ENCODE measurements at places on chromosomes 2 and 18.
A peak's percentile ranks its signal among the peaks of the same experiment; 100 is the strongest.

- peak; percentile 70 for DNase-seq
Measured at GRCh38 chr18:75208155-75208835, 644 bp downstream of the PTGR3 start.

DNA sequence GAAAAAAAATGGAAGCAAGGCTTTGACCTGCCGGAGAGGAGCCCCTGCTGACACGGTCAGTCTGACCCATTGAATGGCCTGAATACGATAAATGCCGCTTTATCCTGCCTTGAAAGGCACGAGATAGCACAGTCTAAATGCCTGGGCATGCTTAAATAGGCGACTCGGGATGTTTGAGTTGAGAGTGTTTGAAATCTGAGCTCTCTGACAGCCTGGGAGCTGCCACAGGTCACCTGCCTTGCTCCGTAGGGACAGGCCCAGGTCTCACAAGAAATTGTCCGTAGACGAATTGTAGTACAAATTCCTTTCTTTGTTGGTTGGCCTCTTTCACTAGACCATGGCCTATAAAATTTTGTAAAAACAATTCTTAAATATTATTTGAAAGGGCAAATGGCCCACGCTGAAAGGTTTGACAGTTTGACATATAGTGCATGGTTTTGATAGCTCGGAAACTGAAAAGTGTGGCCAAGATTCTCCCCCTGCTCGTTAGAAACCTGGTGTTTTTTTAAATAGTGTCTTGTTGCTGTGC, 72.8 kb downstream of the MEIS1 start:
- no peak for DNase-seq

DNA sequence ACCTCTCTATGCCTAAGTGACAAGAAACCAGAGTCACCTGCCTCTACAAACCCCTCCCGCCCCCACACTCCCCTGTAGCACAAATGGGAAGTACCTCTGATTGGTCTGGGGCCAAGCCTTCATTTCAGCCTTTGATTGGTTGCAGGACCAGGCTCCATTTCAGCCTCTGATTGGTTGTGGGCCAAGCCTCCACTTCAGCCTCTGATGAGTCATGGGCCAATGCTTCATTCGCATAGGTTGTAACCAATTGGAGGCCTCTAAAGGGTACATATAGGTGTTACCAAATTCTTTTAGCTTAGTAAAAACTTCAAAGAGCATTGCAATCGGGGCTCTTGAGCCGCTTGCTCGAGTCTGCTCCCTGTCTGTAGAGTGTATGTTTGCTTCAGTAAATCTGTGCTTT, 25.0 kb downstream of the CCDC102B start:
- no peak for DNase-seq

- no peak for DNase-seq
Measured at GRCh38 chr2:226611944-226612318, 187.7 kb downstream of the IRS1 start.

DNA sequence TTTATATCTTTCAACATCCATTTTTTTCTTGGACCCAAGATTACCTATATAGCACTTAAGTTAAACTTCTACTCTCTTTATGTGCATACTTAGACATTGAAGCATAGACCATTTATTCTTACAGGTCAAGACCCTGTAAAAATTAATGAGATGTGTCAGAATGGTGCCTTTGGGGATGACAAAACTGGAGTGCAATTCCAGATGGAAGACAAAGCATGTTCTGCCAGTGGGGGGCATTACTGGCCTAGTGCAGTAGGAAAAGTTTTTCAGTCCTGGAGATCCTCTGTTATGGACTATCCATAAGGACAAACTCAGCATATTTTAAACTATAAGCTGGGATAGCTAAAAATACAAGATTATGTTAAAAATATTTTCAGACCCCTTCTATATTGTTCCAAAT, 57.8 kb upstream of the MMADHC start:
- DNase-seq: no peak
